Vagina (tissue), 2 donors: ENCODE measurements at places on chromosomes 6 and 20.

DNA sequence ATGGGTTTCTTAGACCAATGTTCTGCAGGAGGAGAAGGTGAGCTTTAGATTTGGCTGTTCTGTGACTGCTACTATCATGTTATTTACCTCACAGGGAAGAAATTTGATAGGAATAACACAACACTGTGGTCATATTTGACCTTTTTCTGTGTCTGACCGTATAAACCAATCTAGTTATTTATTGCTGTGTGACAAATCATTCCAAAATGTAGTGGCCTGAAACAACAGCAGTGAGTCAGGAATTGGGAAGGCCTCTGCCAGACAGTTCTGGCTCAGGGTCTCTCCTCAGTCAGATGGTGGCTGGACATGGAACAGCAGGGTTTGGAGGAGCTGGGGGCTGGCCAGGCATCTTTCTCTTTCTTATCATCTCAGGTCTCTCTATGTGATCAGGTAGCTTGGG, 33.0 kb downstream of the RIPOR2 start:
- DNase-seq = no peak

GRCh38 chr20:4889446-4889845, 111.9 kb downstream of the SLC23A2 start:
- peak; percentile 67 for DNase-seq

DNA sequence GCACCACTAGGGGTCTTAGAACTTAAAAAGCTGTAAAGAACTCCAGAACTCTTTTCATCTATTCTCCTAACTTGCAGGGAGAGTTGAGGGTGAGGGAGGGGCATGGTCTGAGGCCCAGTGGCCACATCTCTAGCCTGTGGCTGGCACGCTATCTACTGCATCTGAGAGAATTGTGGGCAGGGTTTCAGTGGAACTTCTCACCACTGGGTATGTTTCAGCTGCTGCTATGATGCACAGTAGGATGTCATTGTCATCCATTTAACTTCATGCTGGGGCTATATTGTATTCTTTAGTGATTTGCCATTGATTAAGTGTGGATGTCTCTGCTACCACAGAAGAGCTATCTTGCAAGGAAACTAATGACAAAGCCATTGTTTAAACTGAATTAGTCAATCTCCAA, 4.5 kb downstream of the TMEM14A start:
- no peak for DNase-seq

- DNase-seq = no peak
Measured at GRCh38 chr6:22099231-22099630, 197.6 kb downstream of the PRL start.

DNA sequence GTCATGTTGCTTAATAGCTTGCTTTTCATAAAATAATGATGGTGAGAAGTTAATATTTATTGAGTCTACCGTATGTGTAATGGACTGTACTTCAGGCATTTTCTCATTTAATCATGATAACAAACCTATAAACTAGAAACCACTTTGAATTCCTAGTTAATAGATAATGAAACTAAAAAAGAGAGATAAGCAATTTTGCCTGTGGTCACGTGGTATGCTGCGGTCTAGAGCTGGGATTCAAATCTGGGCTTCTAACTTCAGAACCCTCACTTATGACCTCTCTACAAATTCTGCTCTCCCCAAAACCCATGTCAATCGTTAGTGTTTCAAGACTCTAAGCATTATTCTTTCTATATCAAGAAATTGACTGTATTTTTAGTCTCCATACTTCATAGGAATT, 700.7 kb downstream of the PRKN start:
- DNase-seq = no peak

- no peak for DNase-seq
Measured at GRCh38 chr6:130858054-130858453, 30.8 kb downstream of the SMLR1 start.

DNA sequence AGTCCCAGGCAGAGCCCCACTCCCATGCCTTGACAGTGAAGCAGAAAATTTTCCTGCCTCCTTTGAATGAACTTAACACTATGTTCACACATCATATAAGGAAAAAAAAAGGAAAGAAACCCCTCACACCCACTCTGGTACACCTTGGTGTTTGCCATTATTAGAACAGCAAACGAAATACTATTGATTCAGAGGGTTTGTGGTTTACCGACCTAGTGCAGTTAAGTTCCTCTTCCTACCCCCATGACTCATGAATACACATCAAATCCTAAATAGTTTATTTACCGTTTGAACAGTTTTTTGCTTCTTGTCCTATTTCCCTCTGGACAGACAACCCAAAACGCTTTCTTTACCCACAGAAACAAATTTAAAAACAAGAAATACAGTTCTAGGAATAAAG, 237.7 kb downstream of the FOXA2 start:
- no peak for DNase-seq

- DNase-seq = no peak
Measured at GRCh38 chr6:28485482-28485881, 30.1 kb downstream of the GPX6 start.

- no peak for DNase-seq
Measured at GRCh38 chr6:156886409-156886808, 109.2 kb downstream of the ARID1B start.

DNA sequence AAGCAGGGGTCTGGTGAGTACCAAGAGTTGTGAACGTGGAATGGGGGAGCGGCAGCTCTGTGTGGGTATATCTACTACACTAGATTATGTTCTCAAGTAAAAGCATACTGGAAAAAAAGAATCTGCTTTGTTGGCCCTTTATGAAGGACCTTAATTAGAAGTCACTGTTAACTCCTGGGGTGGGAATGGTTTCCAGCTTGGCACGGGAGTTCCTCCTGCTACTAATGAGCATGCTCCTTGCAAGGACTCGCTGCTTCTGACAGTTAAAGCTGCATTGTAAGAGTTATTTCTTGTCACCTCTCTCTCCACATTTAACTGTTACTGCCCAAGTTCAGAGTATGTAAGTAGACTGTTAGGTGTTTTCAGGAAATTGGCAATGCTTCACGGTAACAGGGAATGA, 292.7 kb downstream of the ZFAND3 start:
- no peak for DNase-seq

GRCh38 chr20:2654384-2654822, 2.0 kb downstream of the NOP56 start:
- DNase-seq = no peak

GRCh38 chr20:22389836-22390542, 194.4 kb downstream of the FOXA2 start:
- DNase-seq = no peak

- DNase-seq = no peak
Measured at GRCh38 chr20:24835195-24835594, 113.9 kb upstream of the CST7 start.

- DNase-seq = no peak
Measured at GRCh38 chr6:43897571-43898302, 127.7 kb downstream of the VEGFA start.

DNA sequence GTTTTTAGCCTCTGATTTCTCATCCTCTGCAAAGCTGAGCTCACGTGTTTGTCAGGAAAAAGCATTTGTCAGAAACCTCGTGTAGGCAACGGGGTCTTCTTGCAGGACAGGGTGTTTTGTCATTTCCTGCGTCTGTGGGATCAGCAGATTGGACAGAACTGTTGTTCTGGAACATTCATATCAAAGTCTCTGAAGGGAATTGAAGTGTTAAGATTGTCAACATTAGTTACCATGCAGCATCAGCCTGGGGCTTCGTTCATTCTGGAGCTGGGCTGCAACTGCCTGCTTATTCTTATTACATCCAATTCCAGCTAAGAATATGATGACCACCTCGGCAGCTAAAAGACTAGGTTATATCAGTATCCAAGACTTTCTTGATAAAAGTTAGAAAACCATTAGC, 71.0 kb upstream of the RALGAPA2 start:
- no peak for DNase-seq

DNA sequence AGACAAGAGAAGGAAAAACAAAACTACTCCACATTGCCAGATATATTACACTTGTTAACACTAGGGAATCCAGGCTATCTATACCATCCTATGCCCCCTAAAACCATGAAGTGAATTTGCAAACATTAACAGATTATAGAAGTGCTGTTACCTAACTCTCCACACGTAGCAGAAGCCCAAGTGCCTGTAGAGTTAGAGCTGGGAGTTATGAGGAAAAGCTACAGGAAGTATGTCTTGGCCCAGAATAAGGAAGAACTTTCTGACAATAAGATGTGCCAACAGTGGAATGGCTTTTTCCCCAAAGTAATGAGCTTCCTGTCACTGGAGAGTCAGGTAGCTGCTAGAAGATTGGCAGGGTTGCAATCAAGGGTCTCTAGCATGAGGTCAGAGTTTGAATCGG, 32.5 kb downstream of the ADGRG6 start:
- DNase-seq = no peak

- no peak for DNase-seq
Measured at GRCh38 chr20:20970841-20971240, 135.3 kb downstream of the LINC00237 start.

- no peak for DNase-seq
Measured at GRCh38 chr20:16970776-16971175, 222.6 kb downstream of the OTOR start.

DNA sequence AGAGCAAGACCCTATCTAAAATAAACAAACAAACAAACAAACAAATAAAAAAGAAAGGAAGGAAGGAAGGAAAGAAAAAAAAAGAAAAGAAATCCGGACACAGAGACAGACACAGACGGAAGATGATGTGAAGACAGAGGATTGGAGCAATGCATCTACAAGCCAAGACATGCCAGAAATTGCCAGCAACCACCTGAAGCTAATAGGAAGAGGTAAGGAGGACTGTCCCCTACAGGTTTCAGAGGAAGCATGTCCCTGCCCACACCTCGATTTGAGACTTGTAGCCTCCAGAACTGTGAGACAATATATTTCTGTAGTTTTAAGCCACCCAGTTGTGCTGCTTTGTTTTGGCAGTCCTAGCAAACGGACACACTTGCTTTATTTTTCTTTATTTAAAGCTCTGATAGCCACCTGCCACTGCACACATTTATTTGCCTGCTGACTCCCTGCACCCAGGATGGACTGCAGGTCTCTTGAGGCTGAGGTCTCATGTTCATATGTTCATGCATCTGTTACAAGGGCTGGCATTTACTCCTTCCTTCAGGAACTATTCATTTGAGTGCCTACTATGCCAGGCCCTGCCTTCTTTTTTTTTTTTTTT, 20.7 kb upstream of the ZMYND8 start:
- DNase-seq = no peak

- DNase-seq = no peak
Measured at GRCh38 chr20:43539975-43540672, 18.7 kb upstream of the SGK2 start.

DNA sequence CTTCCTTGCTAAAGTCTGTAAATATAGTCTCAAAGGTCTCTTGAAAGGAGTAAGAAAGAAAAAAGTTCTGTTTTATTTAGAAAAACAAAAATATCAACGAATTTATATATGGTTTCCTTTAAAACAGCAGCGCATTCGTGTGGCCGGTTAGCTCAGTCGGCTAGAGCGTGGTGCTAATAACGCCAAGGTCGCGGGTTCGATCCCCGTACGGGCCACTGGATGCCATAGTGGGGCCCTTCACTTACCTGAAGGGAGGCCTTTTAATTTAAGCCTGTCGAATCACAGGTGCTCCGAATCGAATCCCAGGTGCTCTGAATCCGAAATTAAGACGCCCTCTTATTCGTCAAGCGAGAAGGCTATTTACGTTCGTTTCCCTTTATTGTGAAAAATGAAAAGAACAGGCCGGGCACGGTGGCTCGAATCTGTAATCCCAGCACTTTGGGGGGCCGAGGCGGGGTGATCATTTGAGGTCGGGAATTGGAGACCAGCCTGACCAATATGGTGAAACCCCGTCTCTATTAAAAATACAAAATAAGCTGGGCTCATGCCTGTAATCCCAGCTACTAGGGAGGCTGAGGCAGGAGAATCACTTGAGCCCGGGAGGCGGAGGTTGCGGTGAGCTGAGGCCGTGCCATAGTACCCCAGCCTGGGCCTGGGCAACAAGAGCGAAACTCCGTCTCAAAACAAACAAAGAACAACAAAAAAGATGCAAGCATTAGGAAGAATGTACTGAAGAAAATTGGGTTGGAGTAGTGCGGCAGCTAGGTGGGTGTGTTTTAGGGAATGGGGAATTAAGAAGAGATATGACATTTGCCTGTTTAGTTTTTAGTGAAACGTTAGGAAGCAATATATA, 195.8 kb upstream of the ZNF184 start:
- DNase-seq = no peak

DNA sequence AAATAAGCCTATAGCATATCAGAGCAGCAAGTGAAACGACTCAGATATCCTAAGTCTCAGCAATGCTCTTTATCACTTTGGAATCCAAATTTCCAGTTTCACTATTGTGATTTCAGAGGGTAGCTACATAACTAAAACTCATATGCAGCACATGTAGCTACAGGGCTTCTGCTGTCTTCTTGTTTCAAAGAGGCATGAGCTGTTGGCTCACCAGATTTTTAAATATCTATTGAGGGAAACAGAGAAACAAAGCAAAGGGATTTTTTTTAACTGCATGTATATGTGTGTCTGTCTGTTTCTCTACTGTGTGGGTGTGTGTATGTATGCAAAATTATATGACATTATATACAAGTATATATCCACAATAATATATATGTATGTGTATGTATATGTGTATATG, 258.4 kb downstream of the HDGFL1 start:
- DNase-seq = no peak

- no peak for DNase-seq
Measured at GRCh38 chr20:38935285-38935684, 9.1 kb downstream of the FAM83D start.

GRCh38 chr20:3842348-3842930, 4.2 kb upstream of the MAVS start:
- no peak for DNase-seq

- no peak for DNase-seq
Measured at GRCh38 chr20:4502756-4503155, 219.0 kb upstream of the PRND start.

DNA sequence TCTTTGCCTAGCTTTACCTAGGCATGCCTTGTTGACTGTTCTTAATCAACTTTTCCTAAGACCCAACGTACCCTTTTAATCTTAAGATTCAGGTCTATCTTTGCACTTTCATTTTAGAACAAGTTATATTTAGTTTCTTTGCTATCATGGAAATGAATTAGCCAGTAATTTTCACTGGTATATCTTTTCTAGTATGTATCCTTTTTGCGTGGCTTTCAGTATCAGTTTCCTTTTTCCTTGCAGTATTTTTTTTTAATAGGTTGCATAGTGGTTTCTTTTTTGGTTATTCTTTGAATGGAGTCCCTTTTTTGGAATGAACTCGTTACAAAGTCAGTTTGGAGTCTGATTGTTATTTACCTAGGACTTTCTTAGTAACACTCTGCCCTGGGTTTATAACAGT, 7.3 kb downstream of the ANKEF1 start:
- DNase-seq = no peak

DNA sequence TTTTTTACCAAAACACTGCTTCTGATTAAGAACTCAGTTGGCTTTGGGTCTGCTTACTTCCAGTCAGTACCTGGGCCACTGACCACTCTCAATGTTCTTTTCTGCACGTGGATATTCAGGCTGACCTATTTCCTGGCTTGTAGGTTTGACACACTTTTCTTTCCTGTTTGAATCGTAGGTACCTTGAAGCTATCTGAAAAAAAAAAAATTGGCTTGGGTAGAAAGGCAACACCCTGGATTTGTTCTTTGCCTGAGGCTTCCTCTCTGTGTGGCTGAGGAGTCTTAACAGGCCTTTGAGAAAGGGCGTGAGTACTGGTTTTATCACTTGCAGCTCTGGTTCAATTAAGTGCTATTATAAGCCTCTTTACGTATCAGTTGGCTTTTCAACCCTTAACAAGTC, 60.6 kb upstream of the IL20RA start:
- DNase-seq = no peak
